ENCODE measurements at places on chromosomes 12 and 14.

DNA sequence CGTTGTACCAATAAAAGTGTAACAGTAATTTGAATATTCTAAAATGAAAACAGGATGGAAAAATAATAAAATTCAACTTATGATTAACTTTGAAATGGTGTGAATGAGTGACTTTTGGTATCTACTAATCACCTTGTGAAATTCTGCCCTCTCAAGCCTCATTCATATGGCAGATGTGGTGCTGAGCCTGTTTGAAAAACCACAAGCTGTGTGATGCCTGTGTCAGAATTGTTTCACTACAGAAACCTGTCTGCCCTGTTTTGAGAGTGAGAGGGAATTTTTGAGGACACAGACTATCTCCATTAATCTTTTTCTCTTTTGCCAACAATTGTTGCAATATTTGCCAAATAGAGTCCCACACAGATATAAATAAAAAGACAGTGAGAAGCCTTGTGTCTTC, 3.9 kb upstream of the RNU6-7 start:
- no peak for DNase-seq

- no peak for DNase-seq
These were observed 37.9 kb downstream of the PELI2 start for GRCh38 chr14:56156096-56156495.

- no peak for DNase-seq
These were observed 5.1 kb downstream of the ARHGDIB start for GRCh38 chr12:14956024-14956891.

DNA sequence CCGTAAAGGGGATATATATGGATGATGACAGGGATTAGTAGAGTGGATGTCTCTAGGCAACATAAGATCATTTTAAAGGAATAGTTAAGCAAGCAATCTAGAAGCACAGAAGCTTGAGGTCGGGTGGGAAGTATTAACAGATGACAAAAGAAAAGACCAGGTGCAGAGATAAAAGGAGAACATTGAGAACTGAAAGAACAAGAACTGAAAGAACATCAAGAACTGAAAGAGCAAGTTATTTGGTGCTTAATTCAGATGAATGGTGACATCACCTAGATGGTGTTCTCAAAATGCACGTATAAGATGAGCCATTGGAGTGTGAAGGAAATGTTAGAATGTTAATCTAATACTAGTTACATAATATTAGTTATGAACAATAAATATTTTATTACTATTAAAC, 224.0 kb upstream of the PDE3A start:
- no peak for DNase-seq

DNA sequence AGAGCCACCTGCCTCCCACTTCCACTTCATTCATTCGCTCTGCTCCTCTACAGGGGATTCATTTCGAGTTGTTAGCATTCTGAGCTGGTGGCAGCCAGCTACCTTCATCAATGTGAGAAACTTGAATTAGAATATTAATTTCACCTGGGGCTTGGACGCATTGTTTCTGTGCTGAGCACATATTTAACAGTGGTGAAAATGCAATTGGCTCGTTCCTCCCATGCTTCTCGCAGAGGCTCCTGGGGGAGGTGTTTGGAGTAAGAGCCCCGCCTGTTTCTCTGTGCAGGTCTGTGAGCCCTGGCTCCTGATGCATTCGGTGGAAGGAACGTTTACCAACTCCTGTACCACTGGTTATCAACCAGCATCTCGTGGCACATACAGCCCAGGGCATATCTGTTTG, 141.5 kb downstream of the AACS start:
- DNase-seq, result no peak

DNA sequence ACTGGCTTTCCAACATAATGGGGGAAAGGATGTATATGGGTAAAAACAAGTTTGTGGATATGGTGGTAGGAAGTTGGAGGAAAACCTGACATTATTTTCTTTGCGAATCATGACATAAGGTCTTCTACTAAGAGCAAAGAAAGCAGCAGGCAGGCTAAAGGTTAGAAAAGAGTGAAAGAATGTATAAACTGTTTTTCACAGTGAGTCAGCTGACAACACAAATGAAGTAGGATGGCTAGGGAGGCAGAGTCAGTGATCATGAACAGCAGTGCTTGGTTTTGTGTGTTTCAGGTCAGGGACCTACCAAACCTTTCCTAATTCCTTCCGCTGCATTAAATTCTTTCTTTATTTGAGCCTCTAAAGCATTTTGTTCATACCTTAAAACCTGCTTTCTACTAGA, 46.3 kb upstream of the CATSPERB start:
- no peak for DNase-seq

GRCh38 chr14:50003213-50004021, 110.5 kb downstream of the ARF6 start:
- peak; percentile 67 for DNase-seq

DNA sequence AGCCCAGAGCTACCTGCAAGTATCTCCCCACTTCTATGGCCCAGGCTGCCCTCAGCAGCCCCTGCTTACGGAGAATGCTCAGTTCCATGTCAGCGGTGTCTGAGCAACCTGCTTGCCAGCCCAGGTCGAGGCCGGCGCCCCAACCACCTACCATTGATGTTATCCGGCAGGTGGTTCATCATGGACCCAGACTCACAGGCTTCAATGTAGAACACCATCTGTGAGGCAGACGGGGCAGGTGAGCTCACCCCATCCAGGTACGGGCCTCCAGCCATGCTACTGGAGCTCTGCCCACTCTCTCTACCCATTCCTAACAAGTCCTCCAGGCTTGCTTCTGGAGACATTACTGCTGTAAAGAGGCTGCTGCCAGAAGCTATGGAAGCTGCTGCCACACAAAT, 35.8 kb downstream of the LGMN start:
- DNase-seq, result no peak

- DNase-seq, result no peak
These were observed 1415.2 kb downstream of the AACS start for GRCh38 chr12:126480451-126480850.

GRCh38 chr12:124586756-124587155, 19.3 kb upstream of the NCOR2 start:
- DNase-seq, result no peak

GRCh38 chr14:70239802-70240201, 51.1 kb upstream of the SLC8A3 start:
- no peak for DNase-seq

DNA sequence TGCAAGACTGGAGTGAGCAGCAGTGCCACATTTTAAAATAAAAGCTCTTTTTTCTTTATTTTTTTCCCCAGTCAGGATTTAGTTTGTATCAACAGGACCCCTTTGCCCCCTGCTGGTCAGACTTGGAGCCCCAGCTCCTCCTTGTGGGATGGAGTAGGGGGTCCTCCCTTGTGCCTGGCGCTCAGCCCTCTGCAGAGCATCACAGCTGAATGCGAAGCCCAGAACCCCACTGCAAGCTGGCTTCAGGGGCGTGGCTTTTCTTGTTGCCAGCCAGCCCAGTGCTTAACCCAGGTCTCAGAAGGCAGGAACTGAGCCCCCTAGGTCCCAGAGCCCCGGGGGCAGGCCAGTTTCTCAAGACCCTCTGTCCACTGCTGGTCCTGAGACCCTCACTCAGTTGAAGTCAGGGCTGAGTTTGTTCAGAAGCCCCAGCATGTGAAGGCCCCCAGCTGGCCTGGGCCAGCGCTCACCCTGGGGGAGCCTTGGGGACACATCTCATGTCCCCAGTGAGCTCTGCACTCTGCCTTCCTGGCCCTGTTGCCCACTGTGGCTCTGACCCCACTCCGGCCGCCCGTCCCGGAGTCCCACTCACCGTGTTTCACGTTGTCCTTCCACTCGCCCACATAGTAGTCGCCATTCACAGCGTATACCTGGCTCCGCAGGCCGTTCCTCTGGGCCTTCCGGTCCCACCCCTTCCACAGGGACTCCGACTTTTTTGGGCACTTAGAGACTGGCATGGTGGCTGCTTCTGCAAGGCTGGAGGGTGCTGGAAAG, 519 bp downstream of the MORN3 start:
- DNase-seq, result peak; percentile 8

DNA sequence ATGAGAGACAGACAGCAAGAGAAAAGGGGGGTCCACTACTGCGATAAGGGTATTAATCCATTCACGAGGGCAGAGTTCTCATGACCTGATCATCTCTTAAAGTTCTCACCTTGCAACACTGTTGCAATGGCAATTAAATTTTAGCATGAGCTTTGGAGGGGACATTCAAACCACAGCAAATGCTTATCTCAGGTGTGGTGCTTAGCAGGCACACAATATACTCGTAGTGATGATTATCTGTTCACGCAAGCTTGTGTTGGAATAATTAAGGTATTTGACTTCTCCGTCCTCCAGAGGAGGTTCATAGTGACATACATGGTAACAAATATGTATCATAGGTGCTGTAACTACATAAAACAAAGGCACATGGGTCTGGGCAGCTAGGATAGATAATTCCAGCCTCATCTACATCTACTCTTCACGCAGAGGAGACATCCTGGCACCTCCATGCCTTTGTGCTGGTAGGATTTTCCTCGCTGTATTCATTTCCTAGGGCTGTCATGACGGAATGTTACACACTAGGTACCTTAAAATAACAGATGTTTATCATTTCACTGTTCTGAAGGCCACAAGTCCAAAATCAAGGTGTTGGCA, 221.2 kb downstream of the RBM19 start:
- no peak for DNase-seq

DNA sequence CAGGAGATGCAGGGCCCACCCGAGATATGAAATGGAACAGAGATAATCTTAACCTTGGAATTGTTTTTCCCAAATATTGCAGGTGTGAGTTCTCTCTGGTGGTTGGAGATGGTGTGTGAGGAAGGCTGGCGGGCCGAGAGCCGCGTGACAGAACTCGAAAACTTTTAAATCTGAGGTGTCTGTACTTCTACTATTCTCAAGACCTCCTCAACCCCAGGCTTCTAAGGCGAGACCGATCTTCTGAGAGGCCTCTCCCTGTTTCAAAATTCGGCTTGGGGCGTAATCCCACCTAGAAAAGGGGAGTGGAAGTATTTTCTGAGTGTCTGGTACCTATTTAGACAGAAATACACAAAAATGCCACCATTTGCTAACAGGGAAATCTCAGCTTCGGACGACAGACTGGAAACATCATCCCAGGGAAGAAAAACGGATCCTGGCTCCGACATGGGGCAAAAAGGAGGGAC, 611 bp downstream of the SARNP start:
- no peak for DNase-seq

- no peak for DNase-seq
These were observed 4.0 kb downstream of the STON2 start for GRCh38 chr14:81396113-81396512.

DNA sequence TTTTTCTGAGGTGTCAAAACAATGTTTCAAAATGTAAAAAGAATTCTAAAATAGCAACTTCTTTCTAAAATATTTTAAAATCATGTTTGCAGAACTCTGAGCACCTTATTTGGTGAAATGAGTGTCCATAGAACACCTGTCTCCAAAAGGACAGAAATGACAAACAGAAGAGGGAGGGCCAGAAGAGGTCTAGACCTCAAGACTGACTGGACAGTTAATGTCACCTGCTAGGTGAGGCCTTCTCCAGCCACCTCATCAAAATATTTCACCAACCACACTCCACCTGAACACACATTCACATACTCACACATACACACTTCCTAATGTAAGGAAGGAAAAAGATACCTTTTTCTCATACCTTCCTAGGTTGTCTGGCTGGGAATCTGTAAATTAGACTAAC, 147.8 kb upstream of the PLEKHA5 start:
- DNase-seq, result no peak

GRCh38 chr12:132211816-132212215, 67.6 kb downstream of the NOC4L start:
- DNase-seq, result no peak

GRCh38 chr12:65391711-65392110, 113.2 kb downstream of the MSRB3 start:
- no peak for DNase-seq

- no peak for DNase-seq
These were observed 203.8 kb downstream of the ADAMTS20 start for GRCh38 chr12:43348221-43348620.

GRCh38 chr12:7142056-7142644, 12.0 kb downstream of the CLSTN3 start:
- peak; percentile 8 for DNase-seq

DNA sequence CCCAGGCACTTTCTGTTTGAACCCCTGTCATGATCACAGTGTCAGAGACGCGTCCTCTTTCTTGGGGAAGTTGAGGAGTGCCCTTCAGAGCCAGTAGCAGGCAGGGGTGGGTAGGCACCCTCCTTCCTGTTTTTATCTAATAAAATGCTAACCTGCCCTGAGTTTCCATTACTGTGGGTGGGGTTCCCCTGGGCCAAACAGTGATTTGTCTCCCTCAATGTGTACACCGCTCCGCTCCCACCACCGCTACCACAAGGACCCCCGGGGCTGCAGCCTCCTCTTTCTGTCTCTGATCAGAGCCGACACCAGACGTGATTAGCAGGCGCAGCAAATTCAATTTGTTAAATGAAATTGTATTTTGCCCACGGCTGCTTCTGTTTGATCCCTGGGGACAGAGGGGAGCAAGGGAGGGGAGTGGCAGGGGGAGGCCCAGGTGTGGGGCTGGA, 5.1 kb downstream of the SHMT2 start:
- no peak for DNase-seq

DNA sequence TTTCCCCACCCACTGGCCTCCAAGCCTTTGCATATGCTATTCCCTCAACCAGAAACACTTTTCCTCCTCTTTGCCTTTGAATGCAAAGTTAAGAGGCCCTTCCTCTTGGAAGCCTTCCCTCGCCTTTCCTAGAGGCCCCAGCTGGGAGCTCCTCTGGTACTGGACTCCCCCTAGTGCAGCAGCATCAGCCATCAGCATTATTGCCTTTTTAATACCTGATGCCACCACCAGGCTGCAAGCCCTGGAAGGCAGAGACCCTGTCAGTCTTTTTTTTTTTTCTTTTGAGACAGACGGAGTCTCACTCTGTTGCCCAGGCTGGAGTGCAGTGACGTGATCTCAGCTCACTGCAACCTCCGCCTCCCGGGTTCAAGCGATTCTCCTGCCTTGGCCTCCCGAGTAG, 19.1 kb upstream of the PLA2G1B start:
- no peak for DNase-seq

- DNase-seq, result no peak
These were observed 105.1 kb downstream of the PRIMA1 start for GRCh38 chr14:93683226-93683625.

- DNase-seq, result no peak
These were observed 67.7 kb upstream of the DDX11 start for GRCh38 chr12:31005944-31006361.

GRCh38 chr14:52824462-52824861, 33.1 kb upstream of the GNPNAT1 start:
- no peak for DNase-seq

- DNase-seq, result no peak
These were observed 59.2 kb downstream of the BICDL1 start for GRCh38 chr12:120048263-120048662.

DNA sequence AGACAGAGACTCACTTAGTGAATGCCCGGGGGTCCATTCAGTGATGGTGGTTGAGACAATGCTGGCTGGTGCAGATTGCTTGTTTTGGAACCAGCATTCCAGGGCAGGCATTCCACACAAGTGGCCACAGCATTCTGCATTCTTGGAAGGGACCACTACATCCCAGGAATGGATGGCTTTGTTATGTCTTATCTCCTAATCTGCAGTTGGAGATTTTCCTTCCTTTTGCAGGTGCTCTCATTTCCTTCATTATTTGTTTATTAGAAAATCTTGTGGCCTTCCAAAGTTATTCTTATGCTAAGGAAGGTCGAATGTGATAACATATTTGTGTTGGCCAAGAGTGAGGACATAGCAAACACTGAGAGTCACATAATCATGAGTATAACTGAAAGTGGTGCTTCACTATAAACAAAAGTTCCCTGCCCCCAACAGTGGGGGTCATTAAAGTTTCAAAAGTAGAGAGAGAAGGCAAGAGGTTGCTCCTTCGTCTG, 66.0 kb downstream of the BMP4 start:
- DNase-seq, result no peak

- DNase-seq, result no peak
These were observed 23.3 kb upstream of the HMGA2 start for GRCh38 chr12:65800937-65801336.

GRCh38 chr12:45914090-45914489, 76.3 kb downstream of the SCAF11 start:
- DNase-seq, result no peak
